ENCODE measurements at places on chromosomes 5 and 9.

DNA sequence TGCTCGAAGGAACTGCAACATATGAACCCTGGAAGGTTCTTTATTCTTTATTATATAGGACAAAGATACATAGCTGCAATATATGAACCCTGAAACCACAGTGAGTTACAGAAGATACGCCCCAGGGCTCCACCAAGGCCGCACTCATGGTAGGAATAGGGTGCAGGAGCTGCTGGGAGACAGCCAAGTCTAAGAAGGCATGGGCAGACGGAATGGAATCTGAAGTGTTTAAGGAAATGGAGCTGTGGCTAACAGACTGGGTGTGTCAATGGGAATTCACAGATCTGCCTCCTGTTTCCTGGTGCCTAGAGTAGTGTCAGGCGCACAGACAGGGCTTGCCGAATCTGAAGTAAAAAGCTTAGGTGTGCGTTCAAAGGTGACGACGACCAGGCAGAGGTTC is 286.4 kb downstream of the DENND1A start:
- DNase-seq: no peak

DNA sequence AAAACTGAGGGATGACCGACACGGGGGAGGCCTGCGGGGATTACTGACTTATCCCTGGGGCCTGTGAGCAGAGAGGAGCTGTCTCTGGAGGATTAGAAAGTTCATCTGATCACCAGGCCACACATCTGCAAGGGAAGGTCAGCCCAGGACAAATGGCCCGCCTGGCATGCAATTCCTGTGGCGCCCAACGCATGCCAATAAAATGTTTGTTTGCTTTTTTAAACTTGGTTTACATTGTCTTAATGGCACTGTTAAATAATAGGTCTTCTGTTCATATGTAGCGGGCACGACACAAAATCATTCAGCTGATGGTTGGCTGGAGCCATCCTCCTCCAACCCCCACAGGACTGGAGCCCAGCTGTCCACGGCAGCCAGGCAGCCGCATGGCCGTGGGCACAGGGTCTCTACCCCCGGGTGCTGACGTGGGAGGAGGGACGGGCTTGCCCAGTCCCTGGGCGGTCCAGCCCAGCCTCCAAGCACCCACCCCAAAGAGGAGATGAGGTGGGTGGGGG is 41.0 kb upstream of the SLC12A7 start:
- DNase-seq: no peak

DNA sequence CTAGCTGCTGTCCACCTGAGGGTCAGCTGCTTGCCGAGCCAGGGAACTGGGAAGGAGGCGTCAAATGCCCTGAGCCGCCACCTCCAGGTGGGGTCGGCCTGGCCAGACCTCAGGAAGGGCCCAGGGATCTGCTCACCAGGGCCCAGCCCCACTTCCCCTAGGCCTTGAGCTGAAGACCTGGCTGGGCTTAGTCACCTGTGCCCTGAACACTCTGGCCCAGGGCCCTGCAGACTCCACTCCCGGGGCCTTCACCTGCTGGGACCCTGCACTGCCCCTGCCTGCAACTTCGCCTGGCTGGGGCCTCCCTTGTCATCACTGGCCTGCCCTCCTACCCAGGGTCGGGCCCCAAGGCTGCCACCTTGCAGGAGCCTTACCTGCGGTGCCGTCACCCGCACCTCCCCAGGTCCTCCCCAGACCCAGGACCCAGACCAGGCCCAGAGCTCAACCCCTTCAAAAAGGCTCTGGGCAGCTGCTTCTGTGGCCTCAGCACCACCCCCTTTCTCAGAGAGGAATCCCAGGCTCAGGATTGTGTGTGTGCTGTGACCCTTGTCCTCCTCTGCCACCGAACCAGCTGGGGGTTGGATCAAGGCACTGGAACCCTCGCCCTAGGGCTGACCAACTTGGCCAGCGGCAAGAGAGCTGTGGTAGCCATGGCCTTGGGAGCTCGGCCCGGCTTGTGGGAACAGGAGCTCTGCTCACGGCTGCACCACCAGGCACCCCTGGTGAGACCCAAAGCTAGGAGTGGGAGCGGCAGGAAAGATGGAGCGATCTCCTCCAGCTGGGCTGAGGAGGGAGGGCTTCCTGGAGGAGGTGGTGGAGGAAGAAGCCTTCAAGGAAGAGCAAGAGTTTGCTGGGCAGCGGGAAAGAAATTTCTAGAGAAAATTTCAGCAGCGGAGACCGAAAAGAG is 1.2 kb upstream of the NELFB start:
- DNase-seq: no peak

- DNase-seq: peak; percentile 13
Observed at GRCh38 chr5:134226441-134227192, 744 bp upstream of the PPP2CA start.

- DNase-seq: no peak
Observed at GRCh38 chr5:78568212-78568611, 80.4 kb downstream of the LHFPL2 start.

DNA sequence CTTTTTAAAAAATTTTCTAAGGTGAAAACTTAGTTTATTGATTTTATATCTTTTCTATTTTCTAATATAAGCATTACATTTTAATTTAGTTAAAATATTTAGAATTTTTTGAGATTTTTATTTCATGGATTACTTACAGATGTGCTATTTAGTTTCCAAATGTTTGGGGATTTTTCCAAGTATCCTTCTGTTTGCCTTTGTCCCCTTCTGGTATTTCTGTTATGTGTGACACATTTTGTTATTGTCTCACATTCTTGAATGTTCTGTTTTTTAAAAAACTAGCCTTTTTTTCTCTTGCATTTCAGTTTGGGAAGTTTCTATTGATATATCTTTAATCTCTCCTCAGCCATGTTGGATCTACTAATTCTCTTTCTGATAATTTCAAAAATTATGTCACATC is 234.9 kb downstream of the FAM170A start:
- no peak for DNase-seq

DNA sequence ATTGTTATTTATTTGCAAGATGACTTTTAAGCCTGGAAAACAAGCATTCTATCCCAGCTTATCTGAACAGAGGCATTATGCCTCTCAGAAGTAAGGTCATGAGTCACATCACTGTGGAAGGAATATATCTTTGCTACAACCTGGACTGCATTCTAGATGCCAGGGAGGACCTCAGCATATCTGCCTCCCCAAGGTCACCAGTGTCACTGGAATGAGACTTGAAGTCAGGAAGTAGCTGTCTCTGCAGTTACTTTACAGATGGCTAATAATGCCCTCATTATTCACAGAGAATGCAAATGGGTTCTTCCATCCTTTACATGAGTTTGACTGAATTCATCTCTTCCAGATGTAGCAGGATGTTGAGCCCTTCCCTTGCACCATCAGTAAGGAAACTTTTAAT is 4.4 kb upstream of the FAM13B start:
- no peak for DNase-seq

DNA sequence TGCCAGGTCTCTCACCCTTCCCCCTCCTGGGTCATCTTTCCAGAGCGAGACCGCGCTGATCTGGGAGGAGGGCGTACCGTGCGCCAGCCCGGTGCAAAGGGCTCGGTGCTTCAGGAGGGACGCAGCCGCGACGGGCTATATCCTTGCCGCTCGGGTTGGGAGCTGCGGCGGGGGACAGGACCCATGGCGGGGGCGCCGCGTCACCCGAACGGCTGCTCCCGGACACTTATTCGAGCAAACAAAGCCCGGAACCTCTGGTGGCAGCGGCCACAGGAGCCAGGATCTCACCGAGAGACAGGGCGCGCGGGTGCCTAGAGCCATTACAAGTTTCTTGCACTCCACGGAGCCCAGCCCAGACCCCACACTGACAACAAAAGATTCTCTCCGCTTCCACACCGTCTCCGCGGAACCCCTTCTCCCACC is 1.3 kb downstream of the SEMA6A start:
- no peak for DNase-seq

DNA sequence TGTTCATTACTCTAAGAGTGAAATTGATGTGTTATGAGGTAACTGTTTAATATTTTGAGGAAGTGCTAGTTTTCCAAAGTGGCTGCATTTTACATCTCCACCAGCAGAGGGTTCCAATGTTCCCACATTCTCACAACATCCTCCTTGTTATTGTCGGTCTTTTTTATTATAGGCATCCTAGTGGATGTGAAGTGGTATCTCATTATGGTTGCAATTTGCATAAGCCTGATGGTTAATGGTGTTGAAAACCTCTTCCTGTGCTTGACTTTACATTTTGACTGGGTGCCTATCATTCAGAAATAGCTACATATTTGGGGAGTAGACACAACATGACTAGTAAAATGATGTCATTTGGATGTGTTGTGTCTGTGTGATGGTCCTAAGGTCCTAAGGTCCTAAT is 143.6 kb downstream of the MRPS30 start:
- DNase-seq: peak; percentile 30

GRCh38 chr9:15154677-15155076 is 152.3 kb downstream of the TTC39B start:
- no peak for DNase-seq

DNA sequence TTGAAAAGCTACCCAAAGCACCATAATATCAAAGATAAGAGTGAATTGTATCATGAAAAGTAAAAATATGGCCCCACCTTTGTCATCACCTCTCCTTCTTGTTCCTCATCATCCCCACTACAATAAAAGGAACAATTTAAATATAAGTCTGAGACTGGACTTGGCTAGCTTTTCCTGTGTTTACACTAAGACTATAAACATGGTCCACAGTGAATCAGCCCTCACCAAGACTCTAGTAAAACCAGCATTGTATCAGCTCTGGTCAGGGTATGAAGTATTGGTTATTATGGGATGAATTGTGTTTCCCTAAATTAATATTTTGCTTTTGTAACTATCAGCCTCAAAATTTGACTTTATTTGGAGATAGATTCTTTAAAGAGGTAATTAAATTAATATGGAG is 105.4 kb downstream of the SLC25A46 start:
- no peak for DNase-seq

- peak; percentile 77 for DNase-seq
Observed at GRCh38 chr5:113806250-113806649, 292.8 kb downstream of the YTHDC2 start.

- no peak for DNase-seq
Observed at GRCh38 chr5:149550594-149551226, 529 bp downstream of the CSNK1A1 start.

DNA sequence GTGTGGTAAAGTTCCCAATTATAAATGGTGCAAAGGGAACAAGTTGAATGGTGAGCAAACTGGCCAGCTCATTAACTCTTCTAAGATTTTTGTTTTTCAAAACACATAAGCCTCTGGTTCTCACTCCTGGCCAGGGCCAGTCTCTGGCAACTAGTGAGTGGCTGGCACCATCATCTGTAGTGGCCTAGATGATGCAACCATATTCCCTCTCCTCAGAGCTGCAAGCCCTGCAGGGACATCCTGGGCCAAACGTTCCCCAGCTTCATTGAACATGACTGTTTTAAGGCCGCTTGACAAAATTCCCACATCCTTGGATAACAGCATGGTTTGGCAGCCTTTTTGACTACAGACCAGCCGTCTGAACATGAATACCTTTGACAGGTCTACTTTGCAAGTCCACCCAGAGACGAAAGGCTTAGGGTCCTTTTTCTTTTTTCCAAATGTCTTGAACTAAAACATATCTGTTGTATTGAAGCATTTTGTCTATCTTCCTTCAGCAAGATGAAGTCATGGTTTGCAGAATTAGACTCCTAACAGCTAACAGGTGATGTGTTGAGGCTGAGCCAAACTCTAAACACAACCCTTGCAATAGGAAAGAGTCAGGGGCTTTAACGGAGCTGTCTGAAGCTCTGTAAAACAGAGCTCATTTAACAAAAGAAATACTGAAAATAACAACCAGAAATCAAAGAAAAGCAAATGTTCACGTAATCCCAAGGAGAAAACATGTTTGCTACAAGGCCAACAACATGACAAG is 23.8 kb downstream of the MACROH2A1 start:
- DNase-seq: no peak

DNA sequence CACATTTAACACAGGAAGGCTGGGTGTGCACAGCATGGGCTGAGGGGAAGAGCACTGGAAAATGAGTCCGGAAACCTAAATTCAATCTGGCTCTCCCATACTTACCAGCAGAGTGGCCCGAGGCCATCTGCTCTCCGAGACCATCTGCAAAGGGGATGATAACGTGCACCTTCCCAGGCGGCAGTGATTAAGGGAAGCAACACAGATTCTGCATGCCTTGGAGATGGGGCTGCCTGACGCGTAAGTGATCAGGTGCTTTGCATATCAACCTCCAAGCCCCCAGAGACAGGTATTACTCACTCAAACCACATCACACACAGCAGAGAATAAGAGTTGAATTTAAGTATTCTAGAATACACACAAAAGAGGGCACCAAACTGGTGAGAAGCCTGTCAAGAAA is 9.1 kb downstream of the EPB41L4B start:
- DNase-seq: peak; percentile 26

- DNase-seq: no peak
Observed at GRCh38 chr5:8766448-8766847, 779.4 kb downstream of the SEMA5A start.

GRCh38 chr5:5421149-5421960 is 1.1 kb upstream of the ICE1 start:
- DNase-seq: no peak

Measured in fibroblast of upper back skin (primary cell).